Hepatocyte (in vitro differentiated cells): ENCODE measurements at places on chromosomes 5 and 9. TPM values are rescaled to one million over a fixed set of nuclear protein-coding genes. Genes with fewer than 3 reads are reported as not detected.

RPS14 gene
- total RNA-seq = 2,319 and 2,589 TPM in 2 replicates

DNA sequence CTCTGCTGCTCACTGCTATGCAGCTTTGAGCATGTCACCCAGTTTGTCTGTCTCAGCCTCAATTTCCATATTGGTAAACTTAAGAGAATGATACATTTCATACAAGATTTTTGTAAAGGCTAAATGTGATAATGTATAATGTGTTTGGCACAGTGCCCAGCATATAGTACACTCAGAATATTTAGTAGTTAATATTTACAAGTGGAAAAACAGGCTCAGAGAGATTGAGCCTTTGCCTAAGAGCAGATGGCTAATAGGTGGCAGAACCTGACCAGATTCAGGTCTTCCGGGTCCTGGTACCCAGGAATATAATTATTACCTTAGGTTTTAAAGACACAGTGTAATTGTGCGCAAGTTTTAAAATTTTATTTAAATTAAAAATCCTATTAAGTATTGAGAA is 46.8 kb upstream of the KIAA1958 start:
- H3K36me3 ChIP-seq = no peaks in the 10 kb centered on the region
- no peak for DNase-seq
- no peaks in the 10 kb centered on the region for H3K4me1 ChIP-seq
- H3K4me3 ChIP-seq = no peak overlapping the region

DNA sequence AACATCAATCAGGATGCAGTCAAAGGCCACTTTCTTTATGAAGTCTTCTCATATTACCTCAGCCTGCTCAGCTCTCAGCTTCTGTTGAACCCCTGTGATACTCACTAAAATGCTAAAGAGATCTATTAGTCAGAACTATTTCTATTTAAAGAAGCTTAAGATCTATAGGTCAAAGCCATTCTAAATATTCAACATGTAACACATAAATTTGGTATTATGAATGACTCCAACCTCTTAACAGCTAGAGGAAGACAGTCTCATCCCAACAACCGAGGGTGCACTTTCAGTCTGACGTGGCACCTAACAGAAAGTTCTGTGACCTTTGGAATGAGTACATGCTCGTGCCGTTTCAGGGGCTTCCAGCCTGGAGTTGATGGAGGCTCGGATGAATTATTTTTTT is 301.5 kb upstream of the VLDLR start:
- no peaks in the 10 kb centered on the region for H3K4me1 ChIP-seq
- H3K27me3 ChIP-seq = no peaks in the 10 kb centered on the region
- no peak overlapping the region for H3K27ac ChIP-seq
- H3K36me3 ChIP-seq = no peaks in the 10 kb centered on the region
- no peak overlapping the region for H3K4me3 ChIP-seq

- H3K4me1 ChIP-seq = peaks cover 12% of the 10 kb centered on the region
- no peak overlapping the region for H3K4me3 ChIP-seq
- no peaks in the 10 kb centered on the region for H3K36me3 ChIP-seq
- DNase-seq = no peak
- peak overlapping the region; percentile 12 for H3K27ac ChIP-seq
These were observed 81.6 kb upstream of the IFNK start for GRCh38 chr9:27442464-27442863.
